ENCODE measurements at places on chromosomes 7 and 10.

GRCh38 chr10:74419491-74419951 lies 268.5 kb downstream of the ADK start:
- DNase-seq: no peak

DNA sequence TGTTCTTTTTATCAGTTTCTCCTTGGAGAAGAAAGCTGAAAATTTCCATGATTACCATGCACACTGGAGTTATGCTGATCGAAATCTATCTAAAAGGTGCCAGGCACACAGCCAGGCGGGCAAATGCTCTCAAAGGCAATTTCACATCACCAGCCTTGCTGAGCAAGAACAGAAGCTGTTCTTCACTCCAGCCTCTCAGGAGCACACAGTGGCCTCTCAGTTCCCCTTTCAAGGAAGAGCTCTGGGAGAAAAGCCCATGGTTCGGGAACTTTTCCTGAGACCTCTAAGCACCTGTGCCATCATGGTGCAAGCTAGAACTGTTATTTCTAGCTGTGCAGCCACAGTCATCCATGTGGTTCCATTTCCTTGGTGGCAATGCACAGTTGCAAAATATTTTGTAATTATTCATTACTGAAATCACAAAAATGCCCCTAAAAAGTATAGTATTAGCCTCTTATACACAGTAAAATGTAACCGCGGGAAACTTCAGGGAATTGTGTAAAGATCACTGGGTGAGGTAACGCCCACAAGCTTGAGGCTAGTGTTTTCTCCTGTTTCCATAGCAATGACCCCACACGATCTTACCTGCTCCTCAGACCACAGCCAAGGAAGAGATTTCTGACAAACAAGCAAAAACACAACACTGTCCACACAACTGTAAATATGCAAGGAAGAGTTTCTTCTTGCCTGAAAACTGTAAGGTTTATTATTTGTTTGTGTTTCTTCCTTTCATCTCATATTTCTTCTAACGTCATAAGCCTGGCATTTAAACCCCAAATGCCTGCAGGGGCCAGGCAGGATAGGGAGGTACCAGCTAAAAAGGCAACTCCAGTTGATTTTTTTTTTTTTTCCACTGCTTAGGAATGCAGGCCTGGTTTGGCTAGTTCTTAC lies 121.2 kb downstream of the FAM107B start:
- DNase-seq: no peak

GRCh38 chr7:121873289-121874194 lies 581 bp downstream of the PTPRZ1 start:
- no peak for DNase-seq

DNA sequence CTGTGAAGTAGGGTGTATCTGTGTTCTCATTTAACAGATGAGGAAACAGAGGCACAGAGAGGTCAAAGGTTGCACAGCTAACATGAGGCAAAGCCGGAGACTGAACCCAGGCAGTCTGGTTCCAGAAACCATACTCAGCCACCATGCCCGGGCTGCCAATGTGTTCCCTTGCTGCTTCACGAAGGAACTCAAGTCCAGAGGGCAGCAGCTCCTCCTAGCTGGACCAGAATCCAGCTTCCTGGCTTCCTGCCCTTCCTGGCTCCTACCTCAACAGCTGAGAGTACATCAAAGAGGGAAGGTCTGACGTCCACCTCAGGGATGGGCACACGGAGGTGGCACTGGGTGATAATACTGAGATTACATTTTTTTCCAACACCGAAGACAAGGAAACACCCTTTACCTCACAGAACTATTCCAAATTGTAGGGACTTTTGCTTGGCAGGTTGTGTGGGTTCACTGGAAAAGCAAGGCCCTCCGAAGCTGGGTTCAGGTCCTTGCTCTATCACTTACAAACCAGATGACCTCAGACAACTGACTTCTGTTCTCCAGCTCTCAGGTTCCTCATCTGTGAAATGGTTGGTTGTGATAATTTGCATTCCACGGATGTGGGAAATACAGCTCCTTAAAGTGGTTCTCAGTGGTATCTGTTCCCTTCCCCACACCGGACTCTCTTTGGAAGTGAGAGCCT lies 154.1 kb upstream of the ZMIZ1 start:
- no peak for DNase-seq

- no peak for DNase-seq
Observed at GRCh38 chr7:111986601-111987000, 219.6 kb downstream of the DOCK4 start.

DNA sequence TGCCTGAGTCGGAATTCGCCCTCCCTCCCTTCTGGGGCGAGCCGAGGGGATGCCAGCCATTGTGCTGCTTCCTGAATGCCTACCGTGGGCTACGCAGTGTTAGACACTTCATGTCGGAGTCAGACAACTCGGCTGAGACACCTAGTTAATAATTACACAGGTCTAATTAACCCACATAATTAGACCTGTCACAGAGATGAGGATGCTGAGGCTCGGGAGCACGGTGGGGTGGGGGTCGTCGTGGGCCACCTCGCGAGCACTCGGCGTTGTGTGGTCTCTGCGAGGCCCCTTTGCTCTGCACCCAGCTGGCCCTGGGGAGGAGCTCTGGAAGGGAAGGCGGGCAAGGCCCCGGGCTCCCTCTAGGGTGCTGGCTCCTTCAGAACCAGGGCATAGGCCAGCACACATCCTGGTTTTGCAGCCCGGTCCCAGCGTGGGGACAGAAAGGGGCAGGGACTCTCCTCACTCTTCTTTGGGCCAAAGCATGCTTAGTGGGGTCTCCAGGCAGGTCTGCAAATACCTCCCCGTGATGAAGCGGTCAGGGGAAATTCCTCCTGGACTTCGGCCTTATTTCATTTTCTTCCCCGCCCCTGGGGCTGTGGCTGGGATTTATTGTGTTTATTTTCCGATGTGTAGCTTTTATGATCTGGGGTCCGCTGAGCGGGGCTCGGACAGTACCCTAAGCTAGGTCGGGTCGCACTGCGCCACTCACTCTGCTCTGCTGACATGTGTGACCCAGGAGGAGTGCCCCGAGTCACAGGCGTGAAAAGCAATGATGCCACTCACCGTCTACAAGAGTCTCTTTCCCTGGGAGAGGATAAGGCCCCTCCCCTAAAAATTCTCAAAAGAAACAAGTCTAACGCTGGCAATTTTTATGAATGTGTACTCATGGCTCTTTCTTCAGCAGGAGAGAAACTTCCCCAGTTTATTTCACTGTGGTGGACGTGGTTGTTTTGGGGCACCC lies 4.9 kb upstream of the FOXL3 start:
- no peak for DNase-seq

- DNase-seq: no peak
Observed at GRCh38 chr7:155310425-155311114, 12.9 kb downstream of the INSIG1 start.

GRCh38 chr10:99784016-99784726 lies 1.7 kb downstream of the ABCC2 start:
- DNase-seq: no peak

DNA sequence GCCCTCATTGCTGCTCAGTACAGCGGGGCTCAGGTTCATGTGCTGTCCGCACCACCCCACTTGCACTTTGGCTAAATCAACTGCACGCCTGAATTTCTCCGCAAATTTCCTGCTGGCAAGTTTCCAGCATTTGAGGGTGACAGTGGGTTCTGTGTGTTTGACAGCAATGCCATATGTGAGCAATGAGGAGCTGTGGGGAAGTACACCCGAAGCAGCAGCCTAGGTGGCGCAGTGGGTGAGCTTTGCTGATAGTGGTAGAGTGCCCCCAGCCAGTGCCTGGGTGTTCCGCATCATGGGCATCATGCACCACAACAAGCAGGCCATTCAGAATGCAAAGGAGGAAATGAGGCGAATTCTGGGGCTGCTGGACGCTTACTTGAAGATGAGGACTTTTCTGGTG lies 103.9 kb upstream of the POT1 start:
- no peak for DNase-seq

GRCh38 chr7:22660732-22661131 lies 66.3 kb upstream of the IL6 start:
- DNase-seq: no peak

GRCh38 chr10:1498746-1499358 lies 238.5 kb downstream of the ADARB2 start:
- DNase-seq: no peak

DNA sequence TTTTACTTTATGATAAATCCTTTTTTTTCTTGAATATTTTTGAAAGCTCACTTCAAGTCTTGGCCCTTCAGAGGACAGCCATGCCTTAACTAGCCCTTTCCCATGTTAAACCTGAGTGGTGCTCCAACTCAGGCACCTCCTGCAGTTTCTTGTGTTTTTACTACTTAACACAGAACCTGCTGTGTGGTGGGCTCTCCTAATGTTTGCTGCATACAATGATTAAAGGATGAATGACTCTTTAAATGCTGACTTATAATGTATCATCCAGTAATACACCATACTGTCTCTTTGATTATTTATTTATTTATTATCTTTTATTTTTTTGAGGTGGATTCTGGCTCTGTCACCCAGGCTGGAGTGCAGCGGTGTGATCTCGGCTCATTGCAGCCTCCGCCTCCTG lies 179.4 kb downstream of the SEMA3E start:
- no peak for DNase-seq

DNA sequence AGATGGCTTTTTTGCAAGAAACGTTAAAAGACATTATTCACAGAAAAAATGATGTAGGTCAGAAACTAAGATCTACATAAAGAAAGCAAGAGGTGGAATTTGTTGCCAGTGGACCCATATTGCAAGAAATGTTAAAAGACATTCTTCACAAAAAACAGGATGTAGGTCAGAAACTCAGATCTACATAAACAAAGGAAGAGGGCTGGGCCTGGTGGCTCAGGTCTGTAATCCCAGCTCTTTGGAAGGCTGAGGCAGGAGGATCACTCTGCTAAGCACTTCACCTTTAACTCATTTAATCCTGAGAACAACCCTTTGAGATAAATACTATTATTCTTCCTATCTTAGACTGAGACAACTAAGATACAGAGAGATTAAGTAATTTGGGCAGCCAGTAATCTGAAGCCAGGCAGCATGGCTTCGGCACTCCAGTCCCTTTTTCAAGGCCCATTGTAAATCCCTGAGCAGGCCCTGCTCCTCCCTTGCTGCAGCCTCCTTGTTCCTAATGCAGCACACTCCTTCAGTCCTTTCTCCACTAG lies 11.6 kb downstream of the ZFAND4 start:
- DNase-seq: no peak

DNA sequence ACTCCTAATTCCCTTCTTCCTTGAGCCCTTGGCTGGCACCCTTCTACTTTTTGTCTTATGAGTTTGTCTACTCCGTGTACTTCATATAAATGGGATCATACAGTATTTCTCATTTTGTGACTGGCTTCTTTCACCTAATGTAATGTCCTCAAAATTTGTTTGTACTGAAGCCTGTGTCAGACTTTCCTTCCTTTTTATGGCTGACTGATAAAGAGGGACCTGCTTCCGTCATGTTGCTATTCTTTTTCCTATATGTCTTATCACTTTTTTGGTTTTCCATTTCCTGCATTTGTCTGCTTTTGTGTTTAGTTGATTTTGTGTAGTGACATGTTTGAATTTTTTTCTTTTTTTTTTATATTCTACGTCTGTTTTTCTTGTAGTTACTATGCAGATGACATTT lies 470.9 kb downstream of the SDK1 start:
- no peak for DNase-seq

GRCh38 chr10:48406204-48406603 lies 99.7 kb downstream of the MAPK8 start:
- DNase-seq: no peak

DNA sequence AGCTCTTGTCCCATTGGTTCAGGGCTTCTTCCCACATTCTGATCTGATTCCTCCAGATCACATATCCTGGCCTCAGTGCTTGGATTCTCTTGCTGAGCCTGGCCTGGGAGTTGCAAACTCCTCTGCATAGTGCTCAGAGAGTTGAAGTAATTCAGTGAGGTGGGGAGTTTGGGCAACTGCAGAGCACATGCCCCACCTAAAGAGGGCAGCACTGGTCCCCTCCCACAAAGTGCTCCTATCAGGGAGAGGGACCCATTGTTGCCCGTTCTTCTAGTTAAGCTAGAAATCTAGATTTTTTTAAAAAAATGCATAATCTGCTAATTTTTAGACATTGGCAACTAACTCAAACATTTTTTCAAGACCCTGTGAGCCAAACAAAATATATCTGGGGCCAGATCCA lies 45.1 kb downstream of the CHN2 start:
- no peak for DNase-seq

DNA sequence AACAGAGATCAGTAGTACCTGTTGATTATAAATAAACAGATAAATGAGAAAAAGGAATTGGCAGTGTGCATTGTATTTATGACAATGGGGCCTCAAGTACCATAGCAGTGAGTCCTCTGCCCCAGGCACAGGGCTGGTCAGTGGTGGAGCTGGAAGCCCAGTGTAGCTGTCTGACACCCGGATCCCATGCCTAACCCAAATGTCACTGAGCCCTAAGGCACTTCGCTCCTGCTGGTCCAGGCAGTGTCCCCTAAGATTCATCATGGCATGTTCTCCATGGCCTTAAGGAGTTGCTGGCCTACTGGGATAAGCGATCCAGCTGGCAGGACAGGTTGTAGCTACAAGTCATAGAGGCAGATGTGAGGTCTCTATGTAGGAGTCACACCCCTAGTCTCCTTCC lies 3.3 kb upstream of the ZNF736 start:
- DNase-seq: no peak

DNA sequence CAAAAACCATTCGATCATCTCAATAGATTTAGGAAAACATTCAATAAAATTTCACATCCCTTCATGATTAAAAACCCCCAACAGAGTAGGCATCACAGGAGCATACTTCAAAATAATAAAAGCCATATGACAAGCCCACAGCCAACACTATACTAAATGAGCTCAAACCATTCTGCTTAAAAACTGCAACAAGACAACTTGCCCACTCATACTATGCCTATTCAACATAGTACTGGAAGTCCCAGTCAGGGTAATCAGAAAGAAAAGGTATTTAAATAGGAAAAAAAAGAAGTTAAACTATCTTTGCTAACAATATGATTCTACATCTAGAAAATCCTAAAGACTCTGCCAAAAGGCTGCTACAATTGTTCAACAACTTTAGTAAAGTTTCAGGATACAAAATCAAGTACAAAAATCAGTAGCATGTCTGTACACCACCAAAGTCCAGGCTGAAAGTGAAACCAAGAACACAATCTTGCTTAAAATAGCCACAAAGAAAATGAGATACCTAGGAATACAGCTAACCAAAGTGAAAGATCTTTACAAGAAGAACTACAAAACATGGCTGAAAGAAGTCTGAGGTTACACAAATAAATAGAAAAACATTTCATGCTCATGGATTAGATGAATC lies 882.6 kb downstream of the GRM8 start:
- no peak for DNase-seq

DNA sequence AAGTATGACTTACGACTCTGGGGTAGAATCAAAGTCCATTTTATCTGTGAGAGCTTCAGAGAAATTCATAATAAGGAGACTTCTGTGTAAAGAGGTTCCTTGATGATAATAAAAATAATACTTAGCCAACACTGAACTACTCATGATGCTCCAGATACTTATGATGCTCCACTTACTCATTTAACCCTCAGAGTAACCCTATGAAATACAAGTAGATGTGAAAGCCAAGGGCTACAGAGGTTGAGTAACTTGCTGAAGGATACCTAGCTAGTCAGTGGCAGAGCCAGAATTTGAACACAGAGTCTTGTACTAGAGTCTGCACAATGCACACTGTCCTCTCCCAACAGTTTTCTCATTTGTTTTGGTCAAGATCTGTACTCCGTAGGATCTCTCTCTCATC lies 89.5 kb downstream of the HECW1 start:
- no peak for DNase-seq

GRCh38 chr10:77798940-77799339 lies 127.6 kb downstream of the DLG5 start:
- no peak for DNase-seq

GRCh38 chr7:543501-544337 lies 24.1 kb upstream of the PDGFA start:
- DNase-seq: no peak

- DNase-seq: no peak
Observed at GRCh38 chr10:99730026-99730425, 1.9 kb downstream of the COX15 start.
